ENCODE measurements at places on chromosomes 2 and 18.

DNA sequence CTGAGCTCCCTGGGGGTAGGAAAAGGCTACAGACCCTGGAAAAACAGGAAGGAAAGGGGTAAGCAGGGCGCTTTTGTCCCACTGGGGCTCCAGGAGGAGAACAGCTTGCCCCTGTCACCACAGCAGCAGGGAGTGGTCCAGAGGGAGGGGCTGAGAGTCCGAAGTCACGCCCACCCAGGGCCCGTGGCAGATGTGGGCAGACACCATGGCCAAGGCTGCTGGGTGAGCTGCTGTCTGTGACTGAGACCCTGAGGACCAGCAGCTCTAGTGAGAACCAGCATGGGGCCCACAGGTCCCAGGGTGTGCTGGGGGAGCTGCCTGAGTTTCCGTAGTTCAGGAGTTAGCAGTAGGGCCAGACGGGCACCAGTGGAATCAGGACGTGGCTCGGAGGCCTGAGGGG, 162.0 kb downstream of the SPP2 start:
- peak; percentile 46 for DNase-seq

GRCh38 chr2:29394311-29394980, 279.2 kb downstream of the CLIP4 start:
- no peak for DNase-seq

- no peak for DNase-seq
Measured at GRCh38 chr18:70377317-70377799, 88.5 kb downstream of the SOCS6 start.

DNA sequence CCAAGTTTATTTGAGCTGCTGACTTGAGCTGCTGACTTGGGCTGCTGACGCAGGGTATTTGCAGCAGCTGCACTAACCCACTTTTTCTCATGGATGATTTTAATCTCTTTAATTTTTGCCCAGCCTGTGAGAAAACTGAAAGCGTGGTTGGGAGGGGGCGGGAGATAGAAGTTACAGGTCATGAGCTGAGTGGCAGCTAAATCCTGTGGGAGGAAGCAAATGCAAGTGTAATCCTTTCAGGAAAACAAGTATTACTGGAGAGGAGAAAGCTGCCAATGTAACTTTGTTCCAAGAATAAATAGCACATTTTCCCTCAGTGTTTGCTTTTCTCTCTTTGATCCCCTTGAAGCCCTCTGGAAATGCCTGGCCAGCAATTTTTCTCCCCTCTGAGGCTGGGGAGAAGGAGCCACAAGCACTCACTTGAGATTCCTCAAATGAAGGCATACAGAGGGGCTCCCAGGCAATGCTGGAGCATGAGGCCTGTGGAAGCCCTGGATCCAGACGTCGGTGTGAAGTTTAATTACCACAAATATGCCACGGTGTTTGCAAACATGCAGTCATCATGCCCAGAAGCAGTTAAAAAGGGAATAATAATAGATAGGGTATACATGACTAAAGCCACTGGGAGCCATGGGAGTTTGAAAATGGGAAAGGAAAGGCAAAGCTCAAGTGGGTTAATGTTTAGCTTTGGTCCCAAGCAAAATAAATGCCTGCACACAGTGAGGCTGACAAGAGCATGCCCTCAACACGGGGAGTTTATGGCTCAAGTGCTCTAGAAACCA, 10.4 kb upstream of the EVA1A start:
- no peak for DNase-seq

DNA sequence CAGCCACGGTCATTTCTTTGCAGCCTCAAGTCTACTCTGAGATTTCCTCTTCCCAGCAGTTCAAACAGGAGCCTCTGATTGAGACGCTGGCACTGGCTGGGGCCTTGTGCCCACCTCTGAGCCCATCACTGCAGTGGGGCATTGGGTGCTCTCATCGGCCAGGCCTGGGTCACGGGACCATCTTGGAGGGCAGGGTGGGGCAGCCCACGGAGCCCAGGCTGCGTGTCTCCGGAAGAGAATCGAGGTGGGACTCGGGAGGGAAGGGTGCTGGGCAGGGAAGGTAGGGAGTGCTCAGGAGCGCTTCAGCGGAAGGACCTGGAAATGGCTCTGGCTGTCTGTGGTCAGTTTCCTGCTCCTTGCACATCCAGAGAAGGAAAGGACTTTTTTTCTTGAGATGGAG, 82.4 kb downstream of the RTP5 start:
- DNase-seq, result no peak

Measured in upper lobe of left lung (tissue), 6 donors.